Lung microvascular endothelial cell (primary cell): ENCODE measurements at places on chromosomes 5 and 9.

DNA sequence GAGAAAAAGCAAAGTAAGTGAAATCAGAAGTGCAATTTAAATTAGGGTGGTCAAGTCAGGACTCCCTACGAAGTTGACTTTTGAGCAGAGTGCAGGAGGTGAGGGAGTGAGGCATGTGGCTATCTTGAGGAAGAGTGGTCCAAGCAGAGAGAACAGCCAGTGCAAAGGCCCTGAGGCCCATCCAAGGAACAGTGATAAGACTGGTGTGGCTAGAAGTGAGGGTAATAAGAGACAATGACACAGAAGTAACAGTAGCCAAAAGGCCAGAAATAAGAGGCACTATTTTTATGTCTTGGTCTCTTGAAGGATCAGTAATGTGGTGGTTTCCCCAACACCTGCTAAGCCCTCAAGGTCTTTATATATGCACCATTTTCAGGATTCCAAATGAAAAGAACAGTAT, 120.4 kb downstream of the SLC1A3 start:
- no peak for DNase-seq

DNA sequence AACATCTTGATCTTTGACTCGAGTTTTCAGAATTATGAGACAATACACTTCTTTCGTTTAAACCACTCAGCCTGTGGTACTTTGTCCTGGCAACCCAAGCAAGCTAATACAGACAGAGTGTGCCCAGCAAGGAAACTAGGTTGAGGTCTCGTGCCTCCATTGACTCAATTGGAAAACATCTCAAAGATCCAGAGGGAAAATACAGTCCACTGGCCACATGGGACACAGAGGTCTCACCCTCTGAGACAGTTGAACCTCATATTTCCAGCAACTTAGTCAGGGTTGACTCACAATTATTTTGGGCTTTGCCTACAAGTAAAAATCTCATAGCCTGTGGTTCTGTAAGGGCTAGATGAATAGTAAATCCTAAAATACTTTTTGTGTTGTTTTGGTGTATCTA, 631.5 kb downstream of the MTRR start:
- no peak for DNase-seq

DNA sequence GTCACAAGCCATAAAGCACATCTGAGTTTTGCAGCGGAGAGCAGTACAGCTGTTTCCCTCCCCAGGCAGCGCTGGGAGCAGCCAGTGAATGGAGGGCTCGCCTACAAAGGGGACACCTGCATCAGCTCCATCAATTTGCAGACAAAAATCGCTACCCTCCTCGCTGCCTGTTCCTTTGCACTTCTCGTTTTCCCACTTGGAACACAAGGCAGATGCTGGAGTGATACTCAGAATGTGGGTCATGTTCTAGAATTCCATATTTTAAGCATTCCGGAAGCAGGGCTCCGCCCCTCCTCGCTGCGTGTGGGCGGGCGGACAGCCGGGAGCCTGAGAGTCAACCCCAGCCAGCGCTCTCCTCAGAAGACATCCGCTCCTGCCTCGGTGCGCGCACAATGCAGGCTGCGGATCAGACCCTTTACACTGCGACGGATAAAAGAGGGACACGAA, 92.1 kb downstream of the LMNB1 start:
- peak; percentile 58 for DNase-seq

- DNase-seq = no peak
Observed at GRCh38 chr5:1392801-1393565, 48.1 kb upstream of the CLPTM1L start.

GRCh38 chr5:170582644-170583330, 79.0 kb downstream of the KCNIP1 start:
- no peak for DNase-seq

DNA sequence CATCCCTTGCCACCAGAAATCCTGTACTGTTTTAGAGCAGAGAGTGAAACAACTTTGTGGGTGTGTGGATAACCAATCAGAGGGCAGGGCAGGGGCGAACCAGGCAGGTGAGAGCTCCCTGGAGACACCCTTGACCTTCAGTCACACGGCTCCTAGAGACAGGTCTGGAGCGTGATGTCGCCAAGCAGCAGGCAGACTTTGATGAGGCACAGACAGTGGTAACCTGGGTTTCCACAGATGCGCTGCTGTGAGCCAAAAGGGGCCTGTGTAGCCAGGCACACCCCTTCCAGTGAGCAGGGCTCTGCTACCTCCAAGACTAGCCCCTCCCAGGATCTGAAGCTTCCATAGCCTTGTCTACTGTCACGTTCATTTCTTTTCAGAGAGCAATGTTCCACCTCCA, 317.8 kb upstream of the ADCY2 start:
- no peak for DNase-seq

DNA sequence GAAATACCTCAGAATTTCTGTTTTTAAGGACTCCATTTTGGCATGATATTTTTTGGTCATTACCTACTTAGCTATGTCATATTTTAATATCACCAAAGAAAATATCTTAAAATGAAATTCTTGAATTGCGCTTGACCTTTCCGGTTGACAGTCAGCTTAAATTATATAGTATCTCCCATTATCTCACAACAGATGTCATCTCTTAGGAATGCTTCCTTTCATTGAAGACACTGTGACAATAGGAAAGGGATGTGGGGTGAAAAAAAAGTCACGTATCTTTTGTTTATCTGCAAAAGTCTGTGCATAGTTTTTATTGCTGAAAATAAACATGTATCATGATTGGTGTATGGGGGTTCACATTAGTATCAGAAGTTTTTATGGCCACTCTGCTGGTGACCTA, 105.8 kb downstream of the INVS start:
- DNase-seq = no peak

- no peak for DNase-seq
Observed at GRCh38 chr9:33860200-33860871, 43.4 kb downstream of the UBE2R2 start.

- no peak for DNase-seq
Observed at GRCh38 chr9:100430286-100430940, 3.5 kb downstream of the MSANTD3 start.

- DNase-seq = no peak
Observed at GRCh38 chr9:5818424-5819142, 14.3 kb downstream of the ERMP1 start.

DNA sequence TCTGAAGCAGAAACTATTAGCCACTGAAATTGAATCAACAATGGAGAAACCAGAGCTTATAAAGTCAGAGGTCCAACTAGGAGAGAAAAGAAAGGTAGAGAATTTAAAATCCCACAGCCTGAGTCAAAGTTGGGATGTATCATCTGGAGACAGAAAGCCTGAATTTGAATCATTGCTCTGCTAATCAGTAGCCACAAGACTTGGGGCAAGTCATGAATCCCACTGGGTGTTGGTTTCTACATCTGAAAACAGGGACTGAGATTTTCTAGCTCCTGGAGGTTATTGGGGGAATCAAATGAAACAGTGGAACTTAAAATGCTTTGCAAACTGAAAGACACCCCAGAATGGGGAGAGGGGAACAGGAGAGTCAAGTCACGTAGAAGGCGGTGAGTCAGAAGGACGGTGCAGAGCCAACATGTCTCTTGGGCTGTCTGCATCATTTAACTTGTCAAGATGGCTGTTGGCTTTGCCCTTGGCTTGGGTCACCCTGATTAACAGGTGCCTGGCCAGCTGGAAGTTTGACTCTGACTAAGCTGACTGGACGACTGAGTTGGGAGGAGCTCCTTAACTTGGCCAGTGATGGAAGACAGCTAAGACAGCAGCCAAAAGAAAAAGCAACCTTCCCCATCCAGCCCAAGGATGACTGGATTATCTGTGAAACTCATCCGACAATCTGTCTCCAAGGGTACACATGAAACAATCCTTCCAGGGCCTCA, 60.6 kb upstream of the ADRA1B start:
- DNase-seq = no peak

DNA sequence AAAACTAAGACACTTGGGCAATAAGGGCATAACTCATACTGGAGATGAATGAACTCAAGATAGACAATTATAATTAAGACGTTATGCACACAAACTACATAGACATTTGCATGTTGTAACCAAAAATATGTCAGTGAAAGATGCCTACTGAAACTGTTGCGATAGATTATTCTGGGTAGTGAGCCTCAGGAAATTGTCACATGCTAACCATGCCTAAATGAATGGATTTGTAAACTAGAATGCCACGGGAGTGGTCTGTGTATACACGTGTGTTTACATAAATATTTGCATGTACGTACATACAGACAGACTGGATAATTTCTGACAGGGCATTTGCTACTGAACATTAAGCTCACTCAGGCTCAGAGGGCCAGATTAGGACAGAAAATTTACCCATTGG, 1.2 kb downstream of the NIPSNAP3B start:
- DNase-seq = no peak

DNA sequence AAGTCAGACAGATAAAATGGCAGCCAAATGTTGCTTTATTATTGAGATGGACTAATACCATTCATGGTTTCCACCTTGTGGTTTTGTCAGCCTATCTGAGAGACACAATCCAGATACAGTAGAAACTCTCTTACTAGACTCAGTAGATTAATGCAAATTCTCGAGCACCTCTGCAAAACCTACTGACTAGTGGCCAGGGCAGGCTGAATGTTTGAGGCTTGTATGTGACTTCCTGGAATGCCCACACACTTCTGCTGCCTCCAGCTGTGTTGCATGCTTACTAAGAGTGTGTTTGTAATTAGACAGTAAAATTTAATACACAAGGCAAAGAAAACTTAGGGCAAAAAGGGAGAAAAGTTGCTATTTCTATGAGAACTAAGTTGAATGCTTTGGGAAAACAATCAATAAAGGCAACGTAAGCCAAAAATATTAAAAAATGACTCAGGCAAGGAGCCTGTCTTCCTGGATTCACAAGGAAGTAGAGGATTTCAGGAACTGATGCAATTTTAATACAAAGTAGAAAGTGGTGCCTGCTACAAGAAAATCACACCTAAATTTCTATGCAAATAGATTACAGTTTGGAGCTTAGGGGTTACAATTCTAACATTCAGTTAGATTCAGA, 30.2 kb upstream of the CCNG1 start:
- DNase-seq = no peak

DNA sequence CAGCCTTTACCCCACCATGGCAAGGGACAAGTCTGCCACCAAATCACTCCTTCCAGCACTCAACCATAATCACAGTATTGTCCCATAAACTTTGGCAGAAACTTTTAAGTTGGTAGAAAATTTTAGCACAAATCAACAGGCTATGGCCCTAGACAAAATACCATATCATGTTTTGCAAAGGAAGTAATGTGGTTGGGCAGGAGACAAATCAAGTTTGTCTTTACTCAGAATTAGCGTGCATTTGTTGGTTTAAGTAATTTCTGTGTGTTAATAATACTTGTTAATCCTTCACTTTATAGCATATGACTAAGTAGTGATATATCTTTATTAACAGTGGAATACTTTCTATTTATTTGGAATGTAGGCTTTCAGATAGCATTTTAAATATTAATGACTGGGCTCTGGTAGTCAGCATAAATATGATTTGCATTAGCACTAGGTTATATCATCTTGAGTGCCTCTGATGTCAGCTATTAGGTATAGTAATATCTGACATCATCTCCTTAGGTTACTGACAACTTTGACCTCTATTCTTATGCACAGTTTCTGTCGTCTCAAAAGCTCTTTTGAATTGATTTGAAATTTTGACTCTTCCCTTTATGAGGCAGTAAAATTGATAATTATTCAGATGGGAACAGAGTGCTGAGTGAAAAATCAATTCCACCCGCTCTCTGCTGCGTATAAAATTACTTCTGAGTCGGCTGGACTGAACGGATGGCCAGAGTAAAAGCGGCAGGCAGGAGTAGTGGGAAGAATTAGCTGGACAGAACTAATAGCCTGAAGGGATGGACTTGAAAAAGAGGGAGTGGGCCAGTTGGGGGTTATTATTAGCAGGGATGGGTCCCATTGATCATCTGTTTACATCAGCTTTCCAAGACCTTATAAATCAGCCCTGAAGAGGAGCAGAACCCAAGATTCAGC, 40.1 kb upstream of the TLX3 start:
- DNase-seq = no peak

GRCh38 chr5:34771076-34771475, 67.9 kb upstream of the TTC23L start:
- no peak for DNase-seq

DNA sequence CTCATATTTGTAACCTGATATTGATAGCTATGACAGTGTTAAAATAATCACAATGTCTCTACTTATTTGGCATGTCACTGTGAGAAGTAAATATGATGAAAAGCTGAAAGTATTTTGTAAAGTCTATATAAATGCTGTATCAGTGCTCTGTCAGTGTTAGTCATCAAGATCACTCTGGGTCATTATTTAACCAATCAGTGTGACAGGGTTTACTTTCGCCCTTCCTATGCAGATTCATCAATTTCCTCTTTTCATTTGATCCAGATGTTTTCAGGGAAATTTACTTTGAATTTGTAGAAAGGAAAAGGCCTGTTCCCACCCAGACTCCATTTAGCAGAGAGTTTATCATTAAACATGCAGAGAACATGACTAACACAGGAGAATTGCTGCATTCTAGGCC, 9.9 kb upstream of the PCSK5 start:
- no peak for DNase-seq

- DNase-seq = no peak
Observed at GRCh38 chr9:116322521-116322920, 168.9 kb downstream of the PAPPA start.

DNA sequence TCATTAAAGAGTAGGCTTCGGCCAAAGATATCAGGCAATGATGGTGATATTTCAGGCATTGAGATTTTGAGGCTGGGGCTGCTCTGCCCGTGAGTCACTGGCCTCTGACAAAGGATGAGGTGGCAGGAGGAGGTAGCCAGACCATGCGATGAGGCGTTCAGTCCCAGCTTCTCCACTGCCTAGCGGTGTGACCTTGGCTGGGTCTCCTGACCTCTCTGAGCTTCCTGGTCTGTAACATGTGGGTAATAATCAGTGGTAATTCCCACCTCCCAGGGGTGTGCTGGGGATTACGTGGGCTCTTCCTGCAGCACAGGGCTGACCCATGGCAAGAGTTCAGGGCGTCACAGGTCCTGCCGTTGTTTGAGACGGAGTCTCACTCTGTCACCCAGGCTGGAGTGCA, 73.2 kb upstream of the RAPGEF1 start:
- DNase-seq = peak; percentile 24

- peak; percentile 40 for DNase-seq
Observed at GRCh38 chr5:1246711-1247431, 21.7 kb downstream of the SLC6A18 start.

DNA sequence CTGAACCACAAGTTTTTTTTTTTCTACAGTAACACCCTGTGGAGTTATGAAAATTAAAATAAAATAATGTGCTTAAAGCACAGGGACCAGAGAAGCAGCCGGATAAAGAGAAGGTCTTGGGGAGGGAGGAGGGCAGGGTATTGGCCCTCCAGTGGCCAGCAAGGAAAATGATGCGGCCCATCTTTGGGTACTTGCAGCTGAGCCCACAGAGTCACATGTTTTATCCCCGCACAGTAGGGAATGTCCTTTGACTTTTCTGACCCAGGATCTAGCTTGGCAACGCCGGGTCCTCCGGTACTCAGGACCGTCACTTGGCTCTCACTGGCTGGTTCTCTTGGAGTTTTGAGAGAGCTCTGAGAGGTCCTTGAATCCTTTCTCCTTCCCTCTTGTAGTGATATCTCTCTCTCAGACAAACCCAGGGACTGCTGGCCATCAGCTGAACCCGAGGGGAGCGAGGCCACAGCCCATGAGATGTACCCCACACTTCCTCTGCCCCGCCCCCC, 35.3 kb upstream of the HSPA9 start:
- no peak for DNase-seq
